ENCODE measurements at places on chromosomes 4 and X.

DNA sequence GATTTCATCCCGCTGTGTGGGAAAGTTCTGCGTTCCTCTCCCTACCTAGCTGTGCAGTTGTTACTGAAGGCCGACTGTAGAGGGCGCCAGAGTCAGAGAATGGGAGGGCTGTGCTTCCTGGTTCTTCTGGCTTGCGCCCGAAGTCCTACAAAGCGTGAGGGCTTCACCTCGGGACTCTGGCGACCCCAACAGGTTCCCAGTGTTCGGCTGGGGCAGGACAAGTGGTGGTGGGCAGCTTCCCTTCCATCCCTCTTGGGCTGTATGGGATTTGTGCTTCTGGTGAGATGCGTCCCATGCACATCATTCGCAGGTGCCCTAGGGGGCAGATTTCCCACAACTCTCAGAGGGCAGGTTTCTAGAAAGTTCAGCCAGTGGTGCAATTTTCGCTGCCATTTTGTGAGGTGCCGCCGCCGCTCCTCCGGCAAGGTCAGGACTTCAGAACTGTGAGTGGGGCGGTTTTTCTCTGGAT lies 27.3 kb downstream of the CT45A1 start:
- no peak for DNase-seq

DNA sequence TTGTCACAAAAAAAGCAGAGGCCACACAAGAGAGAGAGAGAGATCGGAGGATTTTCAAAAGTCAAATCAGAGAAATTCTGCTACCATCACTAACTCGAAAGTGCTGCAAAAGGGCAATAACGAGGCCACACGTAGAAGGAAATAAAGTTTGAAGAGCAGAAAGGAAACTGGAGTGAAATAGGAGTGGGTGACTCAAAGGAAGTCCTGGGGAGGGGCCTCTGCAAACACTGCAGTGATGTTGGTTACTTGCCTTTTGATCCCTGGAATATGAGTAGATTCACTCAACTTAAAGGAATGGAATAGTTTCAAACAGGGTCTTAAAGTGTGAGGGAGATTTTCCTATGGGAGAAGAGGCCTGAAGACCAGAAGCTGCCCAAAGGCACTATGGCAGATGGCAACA lies 663.4 kb upstream of the LCORL start:
- no peak for DNase-seq

GRCh38 chr4:1031956-1032795 lies 20.8 kb downstream of the FGFRL1 start:
- no peak for DNase-seq

- DNase-seq: peak; percentile 64
These were observed 13.0 kb downstream of the PPP1R3F start for GRCh38 chrX:49282647-49283011.

Data from T47D (cell line).